ENCODE measurements at places on chromosomes 6 and 20.

DNA sequence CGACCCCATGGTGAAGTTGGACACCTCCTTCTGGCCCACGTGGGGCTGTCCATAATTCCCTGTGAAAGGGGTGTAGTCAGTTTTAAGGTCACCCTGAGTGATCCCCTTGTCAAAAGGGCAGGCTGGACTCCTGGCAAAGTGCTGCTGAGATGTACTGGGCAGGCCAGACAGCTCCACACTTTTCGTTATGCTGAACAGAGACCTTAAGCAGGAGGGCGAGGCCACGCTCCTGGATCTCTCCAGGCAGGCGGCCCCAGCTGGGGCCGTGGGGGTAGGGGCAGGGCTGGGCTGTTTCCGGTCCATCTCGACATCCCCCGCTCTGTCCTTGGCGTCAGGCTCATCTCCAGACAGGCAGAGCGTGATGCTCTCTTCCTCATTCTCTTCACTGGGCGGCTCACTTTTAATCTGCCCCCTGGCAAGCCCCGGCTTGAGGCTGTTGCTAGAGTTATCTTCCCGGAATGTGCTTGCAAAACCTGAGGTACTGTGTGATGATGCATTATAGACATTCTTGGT is 56.7 kb downstream of the GJA10 start:
- no peak for DNase-seq

DNA sequence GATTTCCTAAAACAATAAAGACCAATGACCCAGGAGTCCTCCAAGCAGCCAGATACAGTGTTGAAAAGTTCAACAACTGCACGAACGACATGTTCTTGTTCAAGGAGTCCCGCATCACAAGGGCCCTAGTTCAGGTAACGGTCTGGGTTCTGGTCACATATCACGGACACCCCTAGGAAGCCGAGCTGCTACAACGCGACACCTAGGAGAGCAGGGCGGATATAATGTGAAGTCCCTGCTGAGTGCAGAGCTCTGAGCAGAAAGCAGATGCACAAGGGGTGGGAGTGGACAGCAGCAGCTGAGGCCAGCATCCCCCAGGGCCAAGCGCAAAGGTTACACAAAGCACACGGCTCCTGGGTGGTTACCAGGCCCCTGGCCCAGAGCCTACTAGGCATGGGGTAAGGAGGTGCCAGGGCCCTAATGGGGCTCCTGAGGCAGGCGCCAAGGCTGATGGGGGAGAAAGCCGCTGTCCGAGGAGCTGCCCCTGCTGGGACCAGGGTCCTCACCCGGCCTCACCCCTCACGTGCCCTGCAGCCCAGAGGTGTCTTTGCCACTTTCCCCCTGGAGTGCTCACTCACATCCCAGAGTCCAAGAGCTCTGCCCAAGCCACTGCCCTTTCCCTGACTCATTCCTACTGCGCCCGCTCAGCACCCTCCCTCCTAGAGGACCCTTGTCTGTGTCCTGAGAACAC is 8.4 kb downstream of the CST7 start:
- no peak for DNase-seq

- DNase-seq = no peak
These were observed 60.3 kb downstream of the ADGRG6 start for GRCh38 chr6:142361779-142362750.

- no peak for DNase-seq
These were observed 15.6 kb downstream of the VGLL2 start for GRCh38 chr6:117280922-117281321.

DNA sequence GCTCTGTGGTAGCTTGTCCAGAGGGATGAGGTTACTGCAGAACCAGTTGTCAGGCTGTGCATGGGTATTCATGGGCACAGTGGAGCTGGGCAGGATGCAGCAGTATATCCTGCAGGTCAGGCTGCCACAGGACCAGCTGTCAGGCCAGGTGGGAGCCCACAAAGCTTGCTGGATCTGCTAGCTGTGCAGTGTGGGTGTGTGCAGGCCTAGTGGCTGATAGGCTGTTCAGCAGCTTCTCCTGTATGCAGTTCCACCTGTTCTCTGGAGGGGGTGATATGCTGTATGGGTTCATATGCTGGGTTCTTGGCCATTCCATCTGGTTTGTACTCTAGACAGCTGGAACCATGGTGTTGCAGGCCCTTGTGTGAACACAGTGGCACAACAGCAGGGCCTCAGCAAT is 40.6 kb upstream of the TPD52L1 start:
- no peak for DNase-seq

DNA sequence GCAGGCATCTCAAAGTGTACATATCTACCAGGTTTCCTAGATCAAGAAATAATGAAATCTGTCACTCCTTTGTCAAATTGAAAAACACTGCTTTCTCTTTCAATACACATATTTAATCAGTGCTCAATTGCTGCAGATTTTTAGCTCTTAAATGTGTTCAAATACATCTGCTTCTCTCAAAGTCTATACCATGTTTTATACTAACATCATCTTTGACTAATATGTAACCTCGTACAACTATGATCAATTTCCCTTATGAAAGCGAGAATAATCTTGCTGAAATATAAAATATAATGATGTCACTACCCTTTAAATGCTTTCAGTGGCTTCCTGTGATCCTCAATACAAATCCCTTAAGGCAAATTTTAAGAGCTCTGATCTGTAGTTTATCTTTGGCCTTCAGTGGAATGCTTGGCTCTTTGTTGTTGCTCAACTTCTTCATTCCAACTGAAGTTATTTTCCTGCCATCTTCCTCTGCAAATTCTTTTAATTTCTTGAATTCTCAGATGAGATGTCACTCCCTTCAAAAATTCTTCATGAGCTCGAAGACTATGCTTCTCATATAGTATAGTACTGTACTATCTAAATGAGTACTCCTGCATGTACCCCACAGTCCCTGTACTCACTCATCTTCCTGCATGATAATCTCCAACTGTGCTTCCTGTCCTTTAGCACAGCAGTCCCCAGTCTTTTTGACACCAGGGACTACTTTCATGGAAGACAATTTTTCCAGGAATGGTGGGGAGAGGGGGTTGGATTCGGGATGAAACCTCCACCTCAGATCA is 545.1 kb upstream of the GJE1 start:
- DNase-seq = no peak

DNA sequence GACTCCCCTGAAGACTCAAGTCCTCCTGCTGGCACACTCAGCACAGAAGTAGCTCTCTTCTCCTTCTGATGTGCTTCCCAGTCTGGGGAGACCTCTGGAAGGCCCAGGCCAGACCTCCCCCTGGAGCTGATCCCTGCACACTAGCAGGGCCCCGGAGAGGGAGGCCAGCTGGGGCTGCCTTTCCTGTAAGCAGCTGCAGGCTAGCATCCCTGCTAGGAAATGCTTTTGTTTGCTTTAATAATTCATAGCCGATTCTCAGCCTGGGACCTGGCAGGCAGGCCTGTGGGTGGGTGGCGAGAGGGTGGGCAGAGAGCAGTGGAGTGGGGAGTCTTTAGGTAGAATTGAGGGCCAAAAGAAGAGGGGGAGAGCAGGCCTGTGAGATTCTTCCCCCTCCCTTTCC is 5.2 kb downstream of the EBF4 start:
- DNase-seq = no peak

- DNase-seq = no peak
These were observed 17.2 kb downstream of the FAM184A start for GRCh38 chr6:119061215-119061614.

DNA sequence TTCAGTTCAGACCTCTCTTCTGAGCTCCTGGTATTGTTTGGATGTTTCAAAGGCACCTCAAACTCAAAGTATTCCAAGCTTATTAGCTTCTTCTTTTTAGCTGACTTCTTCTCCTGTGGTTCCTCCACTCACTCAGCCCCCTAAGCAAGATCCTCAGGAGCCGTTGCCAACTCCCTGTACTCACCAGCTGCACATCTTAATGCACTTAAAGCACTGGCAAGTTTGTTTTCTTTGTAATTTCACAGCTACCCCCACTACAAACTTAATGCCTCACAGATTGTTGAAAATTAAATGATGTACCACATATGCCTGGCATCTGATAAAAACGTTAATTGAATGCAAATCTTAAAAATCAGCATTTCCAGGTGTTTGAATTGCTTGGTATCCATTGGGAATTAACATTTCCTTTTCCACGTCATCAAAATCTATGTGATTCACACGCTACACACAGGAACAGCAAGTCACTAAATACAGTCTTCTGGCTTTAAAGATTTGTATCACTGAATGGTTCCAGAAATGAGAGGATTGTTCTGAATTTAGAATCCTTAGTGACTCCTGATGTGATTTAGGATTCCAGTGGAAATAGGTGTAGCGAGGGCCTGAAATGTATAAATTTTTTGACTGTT is 24.5 kb downstream of the CALHM6 start:
- no peak for DNase-seq

DNA sequence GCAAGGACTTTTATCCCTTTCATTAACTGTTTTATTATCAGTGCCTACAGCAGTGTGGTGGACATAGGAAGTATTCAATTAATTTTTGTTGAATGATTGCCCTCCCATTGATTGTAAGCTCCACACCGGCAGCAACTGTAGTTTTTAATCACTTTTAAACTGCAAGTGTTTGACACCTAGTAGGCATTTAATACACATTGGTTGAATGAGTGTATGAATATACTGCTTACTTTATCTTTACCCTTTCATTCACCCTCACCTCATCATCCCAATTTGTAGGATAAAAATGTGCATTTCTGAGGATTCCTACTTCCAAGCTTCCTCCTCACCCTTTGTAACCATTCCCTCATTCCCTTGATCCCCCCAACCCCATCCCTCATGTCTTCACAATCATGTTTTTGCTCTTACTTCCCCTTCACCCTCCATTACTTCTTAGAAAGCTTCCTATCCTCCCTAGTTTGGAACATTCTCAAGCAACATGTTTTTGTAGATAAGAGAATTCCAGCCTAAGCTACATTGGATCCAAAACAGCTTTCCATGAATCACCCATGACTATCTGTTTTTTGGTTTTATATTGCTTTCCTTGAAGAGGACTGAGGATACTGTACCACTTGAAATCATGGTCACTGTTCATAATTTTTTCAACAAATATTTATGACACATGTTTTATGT is 955 bp upstream of the SLC26A8 start:
- no peak for DNase-seq

- DNase-seq = no peak
These were observed 108.9 kb upstream of the KCNG1 start for GRCh38 chr20:51131811-51132210.

DNA sequence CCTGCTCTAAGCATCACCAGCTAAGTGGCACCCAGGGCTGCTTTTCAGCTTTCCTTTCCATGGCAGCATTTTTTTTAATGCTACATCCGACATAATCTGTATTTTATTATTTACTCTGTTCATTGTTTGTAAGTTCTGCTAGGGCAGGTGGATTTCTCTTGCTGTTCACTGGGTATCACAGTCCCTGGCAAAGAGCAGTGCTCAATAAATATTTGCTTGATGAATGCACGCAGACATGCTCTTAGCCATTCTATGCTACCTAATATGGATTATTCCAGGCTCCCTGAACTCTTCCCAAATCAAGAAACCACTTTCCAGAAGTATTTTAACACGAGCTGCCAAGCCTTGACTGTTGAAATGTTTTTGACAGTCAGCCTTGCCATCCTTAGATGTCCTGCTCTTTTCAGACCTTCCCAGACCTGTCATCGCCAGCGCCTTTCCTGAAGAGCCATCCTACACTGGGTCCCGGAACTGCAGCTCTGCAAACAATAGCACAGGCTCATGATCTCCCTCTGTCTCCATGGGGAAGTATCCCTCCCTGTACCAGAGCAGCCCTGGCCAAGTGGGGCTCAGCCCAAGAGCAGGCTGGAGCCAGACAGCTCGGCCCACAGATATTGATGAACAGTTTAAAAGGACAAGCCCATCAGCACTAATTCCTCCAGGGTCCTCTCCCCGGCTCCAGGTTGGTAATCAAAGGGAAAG is 136.5 kb upstream of the CDH4 start:
- DNase-seq = no peak

GRCh38 chr20:16729080-16729479 is 746 bp upstream of the SNRPB2 start:
- DNase-seq = no peak

DNA sequence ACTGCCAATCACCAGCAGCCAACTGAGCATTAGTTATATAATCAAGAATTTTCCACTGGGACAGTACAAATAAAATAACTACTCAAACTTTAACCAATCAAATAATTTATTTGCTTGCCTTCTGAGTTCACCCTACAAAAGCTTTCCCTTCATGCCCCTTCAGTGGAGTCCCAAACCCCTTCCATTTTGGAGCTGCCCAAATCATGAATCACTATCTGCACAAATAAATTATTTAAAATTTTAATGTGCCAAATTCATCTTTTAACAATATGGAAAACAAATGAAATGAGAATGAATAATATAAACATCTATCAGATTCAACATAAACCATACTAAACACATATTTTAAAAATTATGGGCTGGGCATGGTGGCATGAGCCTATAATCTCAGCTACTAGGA is 85.9 kb downstream of the KIF13A start:
- no peak for DNase-seq

DNA sequence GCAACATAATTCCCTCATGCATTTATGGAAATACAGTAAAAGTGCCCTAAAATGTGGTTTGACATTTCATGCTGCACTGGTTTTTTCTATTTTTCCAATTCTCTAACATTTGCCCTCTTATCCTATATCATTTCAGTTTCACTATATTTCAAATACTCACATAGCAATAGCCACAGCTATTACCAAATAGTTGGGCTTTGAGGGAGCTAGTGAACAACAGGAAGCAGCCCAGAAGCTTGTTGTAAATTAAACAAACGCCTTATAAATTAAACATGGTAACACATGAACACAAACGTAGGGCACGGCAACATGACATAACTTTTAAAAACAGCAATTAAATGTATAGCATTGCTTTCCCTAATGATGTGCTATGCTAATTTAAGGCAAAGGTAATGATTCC is 469.0 kb downstream of the CDC5L start:
- no peak for DNase-seq

DNA sequence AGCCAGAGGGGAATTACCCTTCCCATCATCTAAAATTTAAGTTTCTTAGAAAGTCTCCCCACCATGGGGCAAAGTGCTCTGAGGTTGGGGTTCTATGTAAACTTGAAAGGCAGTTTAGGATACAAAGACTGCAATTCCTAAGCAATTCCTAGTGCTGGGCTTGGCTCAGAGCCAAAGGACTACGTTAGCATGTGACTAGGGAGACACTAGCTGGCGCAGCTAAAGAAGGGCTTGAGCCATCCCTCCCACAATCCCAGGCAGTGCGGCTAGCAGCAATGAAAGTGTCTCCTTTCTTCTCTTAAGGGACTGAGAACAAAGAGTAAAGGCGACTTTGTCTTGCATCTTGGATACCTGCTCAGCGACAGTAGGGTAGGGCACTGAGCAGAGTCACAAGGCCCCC is 306.6 kb upstream of the FKBP1C start:
- no peak for DNase-seq
